ENCODE measurements at places on chromosomes 2 and 18. TPM values are rescaled to one million over a fixed set of nuclear protein-coding genes. Genes with fewer than 3 reads are reported as not detected.
A peak's percentile ranks its signal among the peaks of the same experiment; 100 is the strongest.

TMEM200C gene
- total RNA-seq: 0.50 TPM

CRYGC gene
- not detected for total RNA-seq

EDAR gene
- 0.12 TPM for total RNA-seq

TUBA3E gene
- total RNA-seq: not detected

EIF2B4 gene
- 32.9 TPM for total RNA-seq

ZC3H8 gene
- total RNA-seq: 5.0 TPM

RGPD4 gene
- total RNA-seq: not detected

EPB41L5 gene
- 93.7 TPM for total RNA-seq

SPEG gene
- total RNA-seq: 6.5 TPM

LOXHD1 gene
- 2.9 TPM for total RNA-seq

SPATA3 gene
- total RNA-seq: not detected

- H3K27ac ChIP-seq: no peak overlapping the region
- H3K4me1 ChIP-seq: no peaks in the 10 kb centered on the region
- H3K4me3 ChIP-seq: no peak overlapping the region
- no peaks in the 10 kb centered on the region for H3K36me3 ChIP-seq
- H3K27me3 ChIP-seq: no peaks in the 10 kb centered on the region
These were observed 44.4 kb upstream of the ATL2 start for GRCh38 chr2:38421274-38422056.

DNA sequence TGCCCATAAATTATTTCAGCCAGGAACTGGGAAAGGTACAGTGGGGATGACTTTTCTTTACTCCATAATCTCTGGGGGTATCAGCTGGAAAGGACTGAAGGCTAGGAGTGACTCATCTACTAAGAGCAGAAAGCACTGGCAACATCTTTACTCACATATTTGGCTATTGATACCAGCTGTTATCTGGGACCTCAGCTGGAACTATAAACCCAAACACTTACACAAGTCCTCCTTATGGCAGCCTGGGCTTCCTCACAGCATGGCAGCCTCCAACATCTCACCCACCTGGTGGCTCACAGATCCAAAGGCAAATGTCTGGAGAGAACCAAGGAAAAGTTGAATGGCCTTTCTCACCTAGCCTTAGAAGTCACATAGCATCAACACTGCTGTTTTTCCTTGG, 379.0 kb upstream of the RND3 start:
- H3K36me3 ChIP-seq: no peaks in the 10 kb centered on the region
- no peaks in the 10 kb centered on the region for H3K4me1 ChIP-seq
- H3K4me3 ChIP-seq: no peak overlapping the region
- no peak overlapping the region for H3K27ac ChIP-seq
- DNase-seq: no peak
- H3K27me3 ChIP-seq: no peaks in the 10 kb centered on the region

DNA sequence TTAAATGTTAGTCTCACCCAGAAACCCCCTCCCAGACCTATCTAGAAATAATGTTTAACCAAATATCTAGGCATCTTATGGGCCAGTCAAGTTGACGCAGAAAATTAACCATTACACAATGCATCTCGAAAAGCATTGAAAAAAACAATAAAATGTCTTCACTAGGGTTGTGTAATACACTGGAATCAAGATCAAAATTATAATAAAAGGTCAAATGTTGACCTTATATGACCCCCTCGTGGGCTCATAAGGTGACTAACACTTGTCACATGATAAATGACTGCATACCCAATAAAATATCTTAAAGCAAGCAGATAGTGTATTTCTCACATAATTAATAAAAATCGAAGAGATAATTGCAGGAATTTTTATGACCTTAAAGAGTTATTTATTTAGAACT, 447.9 kb upstream of the DSEL start:
- DNase-seq: no peak
- H3K27ac ChIP-seq: no peak overlapping the region
- no peaks in the 10 kb centered on the region for H3K27me3 ChIP-seq

DNA sequence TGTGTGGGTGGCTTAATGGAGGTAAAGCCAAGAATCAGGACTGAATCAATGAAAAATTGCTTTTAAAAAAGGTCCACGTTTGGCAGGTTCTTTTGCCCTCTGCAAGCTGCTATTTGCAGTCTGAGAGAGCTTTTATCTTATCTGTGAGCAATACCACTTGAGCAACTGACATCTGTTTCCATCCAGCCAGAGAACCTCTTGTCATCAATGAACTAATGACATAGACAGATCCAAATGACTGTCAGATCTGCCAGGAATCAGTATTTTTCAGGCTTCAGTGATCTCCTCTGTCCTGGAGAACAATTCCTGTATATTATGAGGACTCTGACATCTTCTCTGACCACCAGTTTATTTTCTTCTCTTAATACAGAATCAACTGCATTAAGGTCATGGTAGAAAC, 608.1 kb downstream of the LRP1B start:
- no peaks in the 10 kb centered on the region for H3K36me3 ChIP-seq
- DNase-seq: no peak
- H3K4me3 ChIP-seq: no peak overlapping the region
- no peaks in the 10 kb centered on the region for H3K27me3 ChIP-seq
- H3K27ac ChIP-seq: no peak overlapping the region

GRCh38 chr2:155852156-155852555, 480.4 kb downstream of the NR4A2 start:
- no peaks in the 10 kb centered on the region for H3K36me3 ChIP-seq
- no peak overlapping the region for H3K27ac ChIP-seq
- no peak for DNase-seq
- H3K27me3 ChIP-seq: no peaks in the 10 kb centered on the region

GRCh38 chr2:144162652-144163051, 357.3 kb downstream of the ZEB2 start:
- H3K27ac ChIP-seq: no peak overlapping the region
- no peaks in the 10 kb centered on the region for H3K36me3 ChIP-seq
- no peak for DNase-seq
- H3K4me3 ChIP-seq: no peak overlapping the region
- no peaks in the 10 kb centered on the region for H3K4me1 ChIP-seq

- no peaks in the 10 kb centered on the region for H3K36me3 ChIP-seq
- H3K27ac ChIP-seq: peak overlapping the region; percentile 75
- H3K4me1 ChIP-seq: peaks cover 54% of the 10 kb centered on the region
- no peaks in the 10 kb centered on the region for H3K27me3 ChIP-seq
- H3K4me3 ChIP-seq: no peak overlapping the region
- no peak for DNase-seq
These were observed 169.0 kb upstream of the HAAO start for GRCh38 chr2:42961385-42961811.

GRCh38 chr18:46319783-46320182, 215.6 kb downstream of the HAUS1 start:
- H3K4me1 ChIP-seq: no peaks in the 10 kb centered on the region
- no peaks in the 10 kb centered on the region for H3K36me3 ChIP-seq
- H3K4me3 ChIP-seq: no peak overlapping the region
- DNase-seq: no peak

DNA sequence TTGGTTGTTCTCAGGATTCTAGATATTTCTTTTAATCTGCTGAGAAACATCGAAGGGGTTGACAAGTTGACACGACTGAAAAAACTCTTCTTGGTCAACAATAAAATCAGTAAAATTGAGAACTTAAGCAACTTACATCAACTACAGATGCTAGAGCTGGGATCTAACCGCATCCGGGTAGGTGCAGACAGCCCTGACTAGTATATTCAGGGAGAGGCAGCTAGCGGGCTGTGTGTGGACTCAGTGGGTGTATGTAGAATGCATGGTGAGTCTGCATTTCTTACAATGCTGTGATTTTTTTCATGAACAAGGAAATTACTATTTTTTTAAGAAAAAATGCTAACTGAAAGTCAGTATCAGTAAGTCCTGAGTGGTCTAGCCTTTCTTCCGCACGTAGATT, 10.1 kb downstream of the PPP1R7 start:
- H3K4me3 ChIP-seq: no peak overlapping the region
- H3K27me3 ChIP-seq: no peaks in the 10 kb centered on the region
- H3K36me3 ChIP-seq: peaks cover 74% of the 10 kb centered on the region
- DNase-seq: no peak

- H3K36me3 ChIP-seq: no peaks in the 10 kb centered on the region
- no peak overlapping the region for H3K4me3 ChIP-seq
- H3K4me1 ChIP-seq: peaks cover 20% of the 10 kb centered on the region
These were observed 23.6 kb upstream of the GLS start for GRCh38 chr2:190856985-190857384.

GRCh38 chr2:70712916-70713315, 55.1 kb downstream of the ADD2 start:
- H3K4me1 ChIP-seq: no peaks in the 10 kb centered on the region
- no peaks in the 10 kb centered on the region for H3K36me3 ChIP-seq
- H3K27me3 ChIP-seq: no peaks in the 10 kb centered on the region

- no peak for DNase-seq
- H3K4me3 ChIP-seq: no peak overlapping the region
- no peaks in the 10 kb centered on the region for H3K36me3 ChIP-seq
- no peaks in the 10 kb centered on the region for H3K4me1 ChIP-seq
- H3K27ac ChIP-seq: no peak overlapping the region
These were observed 5.3 kb downstream of the LHCGR start for GRCh38 chr2:48750128-48750739.

DNA sequence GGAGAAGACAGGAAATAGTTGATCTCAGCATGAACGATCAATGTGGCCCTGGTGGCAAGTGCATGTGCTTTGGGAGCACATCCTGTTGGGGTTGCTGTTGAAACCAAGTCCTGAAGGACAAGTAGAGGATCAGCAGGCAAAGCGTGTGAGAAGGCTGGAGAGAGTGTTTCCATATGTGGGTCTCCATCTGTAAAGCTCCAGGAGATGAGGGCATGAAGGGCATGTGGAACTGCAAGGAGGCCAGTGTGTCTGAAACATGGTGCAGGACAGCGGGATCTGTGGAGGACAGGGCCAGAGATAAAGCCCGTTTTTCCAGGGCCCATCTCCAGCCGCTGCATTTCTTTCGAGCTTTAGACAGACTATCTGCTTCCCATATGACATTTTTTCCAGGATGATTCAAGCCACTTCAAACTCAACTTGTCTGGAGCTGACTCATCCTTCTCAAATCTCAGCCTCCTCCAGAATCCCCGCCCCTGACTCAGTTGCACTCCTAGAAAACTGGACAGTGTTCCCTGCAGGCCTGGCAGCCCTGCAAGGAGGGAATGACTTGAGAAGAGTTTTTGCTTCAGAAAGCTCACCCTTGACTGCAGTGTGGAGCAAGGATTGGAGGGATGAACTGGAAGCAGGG, 226.1 kb downstream of the VAPA start:
- DNase-seq: no peak
- H3K27ac ChIP-seq: peak overlapping the region; percentile 26
- no peak overlapping the region for H3K4me3 ChIP-seq

DNA sequence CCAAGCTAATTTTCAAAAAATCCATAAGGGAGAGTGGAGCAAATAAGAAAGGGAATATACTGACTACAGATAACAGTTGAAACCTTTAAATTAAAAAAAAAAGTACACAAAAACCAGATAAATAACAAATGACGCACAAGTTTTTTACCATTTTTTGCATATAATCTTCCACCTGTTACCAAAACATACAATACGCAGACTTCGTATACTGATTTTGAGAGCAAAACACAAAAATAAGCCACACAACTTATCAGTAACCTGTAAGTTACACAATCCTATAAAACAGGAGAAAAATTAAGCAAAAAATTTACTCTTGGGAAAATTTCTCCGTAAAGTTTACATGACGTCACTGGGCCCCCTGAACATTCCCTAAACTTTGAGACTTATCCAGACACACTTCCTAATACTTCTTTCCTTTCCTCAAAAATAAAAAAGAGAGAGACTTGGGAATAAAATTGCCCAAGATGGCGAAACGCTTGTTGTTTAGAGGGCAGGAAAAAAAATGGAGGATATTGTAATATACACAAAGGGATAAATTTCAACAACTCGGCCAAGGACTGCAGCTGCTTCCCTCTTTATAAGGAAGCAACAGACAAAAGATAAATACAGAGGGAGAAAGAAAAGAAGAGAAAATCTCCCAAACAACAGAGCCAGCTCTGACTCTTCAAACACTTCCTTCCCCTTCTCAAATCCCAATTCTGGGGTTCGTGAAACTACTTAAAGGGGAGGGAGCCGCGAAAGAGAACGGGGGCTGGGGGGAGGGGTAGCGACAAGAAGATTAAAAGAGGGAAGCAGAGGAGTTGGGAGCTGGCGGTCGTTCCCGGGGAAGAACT, 1.6 kb downstream of the BAZ2B start:
- H3K4me3 ChIP-seq: peak overlapping the region; percentile 67
- DNase-seq: no peak
- H3K36me3 ChIP-seq: no peaks in the 10 kb centered on the region
- H3K4me1 ChIP-seq: peaks cover 33% of the 10 kb centered on the region
- H3K27ac ChIP-seq: peak overlapping the region; percentile 98

DNA sequence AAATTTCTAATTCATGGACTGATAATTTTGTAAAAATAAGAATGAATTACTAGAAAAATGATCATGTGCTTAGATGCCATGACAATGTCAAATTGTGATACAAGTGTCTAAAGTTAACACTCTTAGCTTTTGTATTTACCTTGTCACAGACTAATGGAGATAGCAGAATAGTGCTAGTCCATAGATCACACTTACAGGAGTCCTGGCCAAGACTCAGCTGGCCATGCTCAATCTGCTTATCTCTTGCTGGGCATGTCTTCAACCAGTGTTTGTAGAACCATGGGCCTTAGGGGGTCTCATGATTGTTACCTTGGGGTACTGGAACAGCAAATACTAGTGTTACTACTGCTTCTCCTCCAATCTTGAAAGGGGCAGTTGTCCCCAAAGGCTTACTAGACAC, 44.0 kb downstream of the TET3 start:
- no peaks in the 10 kb centered on the region for H3K27me3 ChIP-seq
- DNase-seq: no peak
- no peaks in the 10 kb centered on the region for H3K36me3 ChIP-seq
- H3K27ac ChIP-seq: no peak overlapping the region
- peaks cover 29% of the 10 kb centered on the region for H3K4me1 ChIP-seq

GRCh38 chr2:191680639-191681038, 2.7 kb downstream of the NABP1 start:
- H3K4me1 ChIP-seq: peaks cover 61% of the 10 kb centered on the region
- no peaks in the 10 kb centered on the region for H3K27me3 ChIP-seq
- DNase-seq: no peak
- peaks cover 40% of the 10 kb centered on the region for H3K36me3 ChIP-seq
- H3K4me3 ChIP-seq: peak overlapping the region; percentile 66

DNA sequence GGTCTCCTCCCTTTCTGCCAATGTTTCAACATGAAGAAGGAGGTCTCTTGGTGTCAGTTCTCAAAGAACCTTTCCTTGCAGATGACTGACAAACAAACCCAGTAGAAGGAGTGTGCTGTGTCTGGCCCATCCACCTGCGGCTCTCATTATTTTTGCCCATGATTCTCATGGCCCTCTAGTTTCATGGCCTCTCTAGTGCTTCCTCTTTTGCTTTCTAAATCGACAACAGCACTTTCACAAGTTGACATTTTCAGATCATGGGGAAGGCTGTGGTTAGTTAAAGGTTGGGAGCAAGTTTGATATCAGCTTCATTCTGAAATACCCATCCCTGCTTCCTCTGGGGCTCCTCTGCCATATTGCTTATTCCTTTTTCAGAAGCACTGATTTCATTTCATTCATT, 805.2 kb downstream of the SLC4A3 start:
- H3K4me3 ChIP-seq: no peak overlapping the region
- H3K4me1 ChIP-seq: no peaks in the 10 kb centered on the region
- DNase-seq: no peak
- no peak overlapping the region for H3K27ac ChIP-seq
- no peaks in the 10 kb centered on the region for H3K36me3 ChIP-seq

GRCh38 chr2:239825705-239825979, 199.5 kb downstream of the NDUFA10 start:
- no peak for DNase-seq
- H3K27ac ChIP-seq: no peak overlapping the region
- peaks cover 7% of the 10 kb centered on the region for H3K4me1 ChIP-seq

- H3K4me3 ChIP-seq: no peak overlapping the region
- peaks cover 56% of the 10 kb centered on the region for H3K36me3 ChIP-seq
- no peak for DNase-seq
- no peak overlapping the region for H3K27ac ChIP-seq
- H3K27me3 ChIP-seq: no peaks in the 10 kb centered on the region
These were observed 84.5 kb downstream of the PTRHD1 start for GRCh38 chr2:24708537-24709152.
